LoVo (cell line): ENCODE measurements at places on chromosomes 2 and 18.

DNA sequence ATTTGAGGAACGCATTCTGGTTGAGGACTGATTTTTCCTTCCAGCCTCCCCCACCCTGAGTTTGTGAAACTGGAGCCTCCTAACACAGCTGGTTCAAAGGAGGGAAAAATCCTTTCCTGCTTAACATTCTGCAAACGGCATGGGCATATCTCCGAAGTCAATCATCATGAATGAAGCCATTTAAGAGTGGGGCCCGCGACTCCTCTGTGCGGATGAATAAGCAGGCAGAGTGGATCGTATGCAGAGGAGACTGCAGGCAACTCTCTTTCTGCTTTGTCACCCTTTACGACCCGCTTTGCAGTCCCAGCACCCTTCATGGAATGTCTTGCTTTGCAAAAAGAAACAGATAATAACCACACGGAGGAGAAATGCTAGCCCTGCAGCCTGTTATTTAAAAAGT is 305.2 kb downstream of the CLIP4 start:
- no peak for DNase-seq

GRCh38 chr2:160432633-160433032 is 61.0 kb downstream of the RBMS1 start:
- peak; percentile 85 for DNase-seq

DNA sequence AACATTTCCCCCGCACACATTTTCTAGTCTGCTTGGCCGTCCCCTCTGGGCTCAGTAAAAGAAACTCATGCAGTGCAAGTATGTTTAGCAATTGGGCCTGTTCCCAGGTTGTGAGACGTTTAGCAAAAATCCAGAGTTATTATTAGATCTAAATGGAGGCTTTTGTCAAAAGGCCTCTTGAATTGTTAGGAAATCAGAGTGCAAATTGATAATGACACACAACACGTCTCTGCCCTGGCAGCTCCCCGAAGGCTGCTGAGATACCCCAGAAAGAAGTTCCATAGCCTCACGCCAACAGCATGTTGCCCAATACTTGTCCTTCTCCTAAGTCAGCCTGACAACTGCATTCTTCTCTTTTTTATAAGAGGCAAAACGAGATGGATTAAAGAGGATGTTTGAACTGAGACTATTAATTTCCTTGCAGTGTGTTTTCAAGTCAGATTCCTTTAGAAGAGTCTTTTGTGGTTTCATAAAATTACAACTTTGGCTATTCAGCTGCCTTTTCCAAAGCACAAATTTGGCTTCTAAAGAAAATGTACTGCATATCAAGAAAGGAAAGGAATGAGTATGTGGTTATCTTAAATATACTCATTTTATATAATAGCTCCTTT is 202.2 kb downstream of the TRIB2 start:
- no peak for DNase-seq

DNA sequence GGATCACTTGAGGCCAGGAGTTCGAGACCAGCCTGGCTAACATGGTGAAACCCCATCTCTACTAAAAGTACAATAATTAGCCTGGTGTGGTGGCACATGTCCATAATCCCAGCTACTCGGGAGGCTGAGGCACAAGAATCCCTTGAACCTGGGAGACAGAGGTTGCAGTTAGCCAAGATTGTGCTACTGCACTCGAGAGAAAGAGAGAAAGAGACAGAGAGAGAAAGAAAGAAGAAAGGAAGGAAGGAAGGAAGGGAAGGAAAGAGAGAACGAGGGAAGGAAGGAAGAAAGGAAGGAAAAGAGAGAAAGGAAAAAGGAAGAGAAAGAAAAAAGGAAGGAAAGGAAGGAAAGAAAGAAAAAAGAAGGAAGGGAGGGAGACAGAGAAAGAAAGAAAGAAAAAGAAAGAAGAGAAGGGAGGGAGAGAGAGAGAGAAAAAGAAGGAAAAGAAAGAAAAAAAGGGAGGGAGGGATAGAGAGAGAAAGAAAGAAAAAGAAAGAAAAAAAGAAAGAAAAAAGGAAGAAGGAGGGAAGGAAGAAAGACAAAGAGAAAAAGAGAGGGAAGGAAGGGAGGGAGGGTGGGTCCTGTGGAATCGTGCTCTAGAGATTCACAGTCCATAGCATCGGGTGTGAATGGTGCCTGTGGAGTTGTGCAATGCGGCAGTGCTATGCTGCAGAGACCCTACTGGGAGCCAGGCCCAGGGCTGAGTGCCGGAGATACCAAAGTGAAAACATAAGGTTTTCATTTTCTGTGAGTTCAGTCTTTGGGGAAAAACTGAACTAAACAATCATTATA is 4.6 kb upstream of the SDC1 start:
- DNase-seq, result no peak

DNA sequence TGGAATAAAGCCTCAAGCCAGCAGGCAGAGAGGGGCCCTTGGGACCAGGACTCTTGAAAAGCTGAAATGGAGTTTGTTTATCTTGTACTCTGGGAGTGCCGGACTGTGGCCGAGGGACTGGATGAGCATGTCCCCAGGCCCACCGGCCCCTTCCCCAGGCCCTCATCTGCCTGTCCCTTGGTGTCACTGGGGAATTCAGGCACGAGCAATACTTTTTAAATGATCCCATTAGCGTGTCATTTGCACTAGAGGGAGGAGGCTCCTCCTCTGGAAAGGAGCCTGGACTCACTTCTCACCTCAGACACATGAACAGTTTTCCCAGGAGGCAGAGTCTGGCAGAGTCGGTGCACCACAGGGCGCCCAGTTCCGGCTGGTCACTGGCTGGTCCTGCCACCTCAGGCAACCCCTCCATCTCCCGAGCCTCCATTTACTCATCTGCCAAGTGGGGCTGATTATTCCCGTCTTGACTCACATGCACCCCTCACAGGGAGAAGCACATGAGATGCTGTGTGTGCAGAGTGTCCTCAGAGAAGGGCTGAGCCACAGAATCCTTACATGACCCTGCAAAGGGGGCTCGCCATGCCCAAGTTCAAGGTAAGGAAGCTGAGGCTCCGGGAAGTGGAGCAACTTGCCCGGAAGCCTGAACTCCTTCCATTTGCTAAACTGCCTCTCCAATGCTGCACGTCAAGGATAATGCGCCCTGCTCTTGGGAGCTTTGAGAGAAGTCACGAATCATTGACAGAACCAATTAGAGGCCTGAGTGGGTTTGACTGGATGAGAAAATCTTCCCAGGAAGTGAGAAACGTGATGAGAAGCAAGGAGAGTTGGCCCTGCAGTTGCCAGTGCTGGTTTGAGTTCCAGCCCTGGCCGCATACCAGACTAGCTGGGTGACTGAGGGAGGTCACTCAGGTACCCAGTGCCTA is 26.7 kb downstream of the CIB4 start:
- no peak for DNase-seq

DNA sequence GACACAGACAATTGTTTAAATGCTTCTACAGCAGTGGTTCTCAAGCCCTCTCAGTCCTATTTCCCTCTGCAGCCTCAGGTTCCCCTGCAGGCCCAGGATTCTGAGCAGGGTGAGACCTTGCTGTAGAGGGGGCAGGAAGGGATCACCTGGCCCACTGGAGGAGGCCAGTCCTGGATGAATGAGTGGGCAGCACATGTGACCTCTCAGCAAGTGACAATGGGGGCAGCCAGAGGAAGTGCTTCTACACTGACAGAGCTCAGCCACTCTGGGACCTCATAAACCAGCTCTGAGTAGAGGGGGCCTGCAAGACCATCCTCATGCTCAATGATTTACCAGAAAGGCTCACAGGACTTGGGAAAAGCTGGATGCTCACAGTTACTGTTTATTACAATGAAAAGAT is 63.2 kb downstream of the ASB1 start:
- DNase-seq, result no peak

DNA sequence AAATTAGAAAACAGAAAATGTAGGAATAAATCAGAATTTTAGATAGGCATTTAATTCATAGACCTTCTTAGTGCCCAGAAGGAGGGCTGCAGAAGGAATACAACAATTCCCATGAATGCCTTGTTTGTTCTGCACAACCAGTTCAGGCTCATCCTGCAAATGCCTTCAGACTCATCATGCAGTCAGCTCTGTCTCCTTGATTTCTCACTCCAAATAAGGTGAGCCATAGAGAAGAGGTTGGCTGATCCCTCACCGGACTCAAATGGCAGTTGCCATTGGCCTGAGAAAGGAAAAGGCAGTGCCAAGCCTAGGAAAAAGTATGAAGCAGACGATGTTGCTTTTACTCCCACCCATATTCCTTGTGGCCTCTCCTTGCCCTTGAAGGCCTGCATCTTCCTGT is 50.3 kb downstream of the DSC3 start:
- no peak for DNase-seq
